ENCODE measurements at places on chromosomes 5 and 9. TPM values are rescaled to one million over a fixed set of nuclear protein-coding genes. Genes with fewer than 3 reads are reported as not detected.

The SPATA31D4 gene
- not detected for total RNA-seq

- DNase-seq = no peak
Measured at GRCh38 chr9:106583751-106584150, 279.2 kb upstream of the ZNF462 start.

The GABRA6 gene
- not detected for total RNA-seq

The LCN1 gene
- not detected for total RNA-seq

The SEC24A gene
- 29.3 TPM for total RNA-seq

DNA sequence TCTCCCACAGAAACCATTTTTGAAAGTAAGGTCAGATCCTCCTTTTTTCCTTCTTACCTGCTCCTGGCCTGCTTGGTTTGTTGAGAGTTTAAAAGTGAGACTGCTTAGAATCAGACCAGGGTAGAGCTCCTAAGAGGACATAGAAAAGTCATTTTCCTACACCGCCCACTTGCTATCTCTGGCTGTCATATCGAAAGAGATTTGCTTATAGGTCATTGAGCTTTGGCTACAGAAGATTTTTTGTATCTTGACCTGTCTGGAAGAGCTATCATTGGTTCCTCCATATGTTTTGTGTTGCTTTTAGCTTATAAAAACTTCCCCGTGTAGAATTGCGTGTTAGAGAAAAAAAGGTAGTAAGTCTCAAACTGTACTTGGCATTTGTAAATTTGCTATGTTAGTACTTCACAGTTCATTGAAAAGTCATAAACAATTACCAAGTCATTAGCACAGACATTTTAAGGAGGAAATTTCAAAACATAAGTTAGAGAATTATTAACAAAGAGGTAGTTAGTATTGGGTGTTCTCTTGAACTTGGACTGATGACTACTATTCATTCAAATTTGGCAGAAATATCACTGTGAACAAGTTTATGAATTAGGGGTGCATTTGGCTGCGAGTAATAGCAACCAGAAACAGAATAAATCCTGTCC is 96.6 kb downstream of the MAN2A1 start:
- DNase-seq = no peak

DNA sequence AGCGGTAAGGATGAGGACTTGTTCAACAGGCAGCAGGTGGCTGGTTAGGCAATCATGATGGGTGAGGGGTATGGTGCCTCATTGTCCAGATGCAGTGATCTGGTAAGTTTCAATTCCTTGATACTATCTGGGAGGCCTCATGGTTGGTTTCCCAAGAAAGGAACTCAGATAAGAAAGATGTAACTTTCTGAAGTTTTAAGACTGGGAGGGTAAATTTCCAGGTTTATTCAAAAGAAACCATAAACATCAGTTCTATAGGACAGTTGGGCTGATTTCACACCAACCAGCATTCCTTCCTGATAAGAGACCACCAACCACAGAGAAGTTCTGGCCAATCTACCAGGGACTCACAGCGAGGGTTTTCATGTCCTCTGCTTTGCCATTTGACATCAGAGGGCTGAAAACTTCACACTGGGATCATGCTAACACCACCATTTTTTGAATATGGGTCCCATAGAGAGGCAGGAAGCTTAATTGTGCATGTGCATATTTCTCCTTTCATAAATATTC is 773 bp upstream of the AGGF1 start:
- DNase-seq = no peak

GRCh38 chr5:103800741-103801495 is 238.3 kb upstream of the NUDT12 start:
- no peak for DNase-seq

The OR1Q1 gene
- not detected for total RNA-seq

DNA sequence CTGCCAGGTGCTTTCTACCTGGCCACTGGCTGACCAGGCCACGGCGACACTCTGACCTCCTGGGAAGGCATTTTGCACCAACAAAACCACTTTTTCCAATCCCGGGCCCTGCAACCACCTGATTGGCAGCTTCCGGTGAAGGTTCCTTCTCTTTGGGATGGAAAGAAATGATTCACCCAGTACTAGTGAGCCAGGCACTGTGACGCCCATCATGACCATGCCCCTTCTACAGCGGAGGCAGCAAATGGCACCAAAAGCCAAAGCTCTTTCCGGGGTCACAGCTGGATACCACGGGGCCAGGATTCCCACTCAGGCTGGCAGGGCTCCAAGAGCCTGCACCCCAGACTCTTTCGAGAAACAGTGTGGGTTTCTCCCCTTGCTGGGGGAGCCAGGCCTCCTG is 4.7 kb downstream of the NOTCH1 start:
- no peak for DNase-seq

DNA sequence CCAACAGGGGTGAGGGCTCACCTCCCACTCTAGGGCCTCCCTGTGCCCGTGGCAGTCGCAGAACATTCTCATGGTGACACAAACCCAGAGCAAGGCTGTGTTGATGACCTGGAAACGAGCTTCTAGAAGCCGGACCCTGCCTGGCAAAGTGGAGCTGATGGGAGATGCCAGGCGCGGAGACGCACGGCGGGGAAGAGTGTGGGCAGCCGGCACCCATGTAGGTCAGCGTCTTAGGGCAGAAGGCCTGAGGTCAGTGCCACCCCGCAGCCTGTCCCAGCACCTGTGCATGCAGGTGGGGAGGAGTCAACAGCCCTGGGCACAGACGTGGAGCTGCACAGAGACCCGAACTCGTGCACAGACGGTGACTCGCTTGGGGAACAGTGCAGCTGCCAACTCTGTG is 5.4 kb downstream of the SLC6A18 start:
- no peak for DNase-seq

The ADRB2 gene
- 6.7 TPM for total RNA-seq

DNA sequence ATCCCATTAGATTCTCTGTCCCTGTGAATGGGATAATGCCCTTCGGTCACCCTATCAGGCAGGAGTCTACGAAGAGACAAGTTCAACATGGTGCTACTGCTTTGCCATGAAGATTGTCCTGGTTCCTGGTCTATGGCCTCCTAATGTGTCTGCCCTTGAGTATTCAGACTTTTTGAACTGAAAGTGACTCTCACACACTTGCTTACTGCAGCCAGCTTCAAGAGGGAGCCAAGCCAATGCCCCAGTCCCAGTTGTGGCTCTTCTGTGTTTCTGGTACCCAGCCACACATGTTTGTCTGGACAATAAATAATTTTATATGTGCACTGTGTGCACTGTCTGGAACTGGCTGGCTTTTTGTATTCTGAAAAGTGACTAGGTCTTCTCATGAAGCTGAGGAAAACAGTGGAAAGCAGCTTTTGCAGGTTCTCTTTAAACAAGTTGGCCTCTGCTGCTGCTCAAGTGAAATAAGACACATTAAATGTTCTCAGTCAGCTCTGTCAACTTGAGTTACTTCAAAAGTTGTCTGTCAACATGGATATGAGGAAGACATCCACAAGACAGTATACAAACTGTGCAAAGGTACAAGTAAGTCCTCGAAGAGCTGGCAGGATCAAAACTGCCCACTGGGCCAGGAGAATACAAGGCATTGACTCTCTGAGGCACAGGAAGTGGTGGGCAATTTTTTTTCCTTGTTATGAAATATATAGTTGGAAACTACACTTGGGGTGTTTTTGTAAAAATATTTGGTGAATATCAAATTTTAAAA is 60.0 kb downstream of the ZNF608 start:
- no peak for DNase-seq

GRCh38 chr9:25678147-25678666 is at the start of gene TUSC1:
TSS of gene TUSC1 (minus strand) at chr9:25678444. CDS start at chr9:25678312, 132 bp downstream.
- no peak for DNase-seq

The NR5A1 gene
- total RNA-seq = not detected

DNA sequence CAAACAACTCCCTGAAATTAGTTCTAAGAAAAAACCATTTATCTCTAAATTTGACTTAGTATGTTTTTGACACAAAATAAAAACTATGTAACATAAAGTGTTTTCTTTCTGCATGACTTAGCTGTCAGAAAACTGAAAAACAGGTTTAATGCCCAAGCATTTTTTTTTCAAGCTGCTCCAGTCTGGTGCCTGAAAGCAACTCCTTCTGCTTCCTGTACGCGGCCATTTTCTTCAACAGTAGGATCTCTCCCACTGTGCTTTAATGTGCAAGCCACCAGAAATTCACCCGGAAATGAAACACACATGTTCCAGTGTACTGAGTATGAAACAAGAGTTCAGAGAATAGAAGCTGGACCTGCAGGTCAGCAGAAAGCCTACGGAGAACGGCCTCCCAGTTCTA is 161.2 kb downstream of the MED27 start:
- DNase-seq = no peak

The HTR1A gene
- not detected for total RNA-seq

DNA sequence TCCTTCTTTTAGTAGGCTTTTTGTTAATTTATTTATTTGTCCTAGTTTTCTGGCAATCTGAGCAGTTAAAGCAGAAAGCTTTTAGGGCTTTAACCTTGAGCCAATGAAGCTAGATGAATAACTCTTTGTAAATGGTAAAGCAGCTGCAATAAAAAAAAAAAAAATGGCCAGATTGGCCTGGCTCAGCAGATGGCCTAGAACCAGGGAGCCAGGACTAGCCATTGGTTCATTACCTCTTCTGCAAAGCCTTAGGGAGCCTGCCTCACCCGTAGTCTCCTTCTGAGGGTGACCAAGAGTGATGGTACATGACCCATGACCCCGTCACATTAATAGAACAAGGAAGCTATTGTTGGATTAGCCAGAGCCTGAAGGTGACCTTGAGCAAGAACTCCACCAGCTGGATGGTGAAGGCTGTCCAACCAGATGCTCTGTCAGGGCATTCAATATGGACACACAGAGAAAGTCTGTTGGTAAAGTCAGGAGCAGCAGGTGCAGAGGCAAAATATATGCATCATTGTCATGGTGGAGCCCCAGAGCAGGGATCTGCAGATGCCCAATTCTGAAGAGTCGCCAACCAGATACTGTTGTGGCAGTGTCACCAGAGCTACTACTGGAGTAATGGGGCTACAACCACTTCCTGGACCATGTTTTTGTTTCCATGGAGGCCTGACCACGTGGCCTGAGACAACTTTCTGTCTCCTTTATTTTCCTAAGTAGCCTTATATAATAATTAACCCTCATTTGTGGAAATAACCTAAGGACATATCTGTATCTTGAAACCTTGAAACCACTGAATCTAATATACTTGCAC is 100.7 kb downstream of the MTX3 start:
- DNase-seq = no peak

The TAF7 gene
- total RNA-seq = 74.3 TPM

GRCh38 chr9:22141908-22142307 is 132.8 kb upstream of the CDKN2B start:
- DNase-seq = no peak

The GAS1 gene
- 0.20 TPM for total RNA-seq

- no peak for DNase-seq
Measured at GRCh38 chr5:102523541-102524175, 24.9 kb upstream of the SLCO6A1 start.

DNA sequence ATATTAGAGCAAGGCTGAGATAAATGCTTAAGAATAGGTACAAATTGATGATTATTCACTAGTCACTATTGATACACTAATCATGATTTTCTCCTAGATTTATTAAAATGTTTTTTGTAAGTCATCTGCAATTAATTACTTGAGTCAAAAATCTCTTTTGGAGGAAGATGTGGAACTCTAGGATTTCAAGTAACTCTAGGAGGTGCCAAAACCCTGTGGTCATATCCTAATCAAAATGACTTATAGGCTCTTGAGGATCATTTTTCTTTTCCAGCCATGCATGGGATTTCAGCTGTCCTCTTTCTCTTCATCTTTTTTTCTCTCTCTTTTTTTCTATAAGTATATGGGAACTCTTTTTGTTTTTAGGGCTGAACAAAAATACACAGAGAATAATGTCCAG is 141.8 kb upstream of the CD180 start:
- DNase-seq = no peak

GRCh38 chr5:31021181-31021624 is 172.3 kb upstream of the CDH6 start:
- no peak for DNase-seq

GRCh38 chr9:95574866-95575553 is 58.2 kb upstream of the PTCH1 start:
- DNase-seq = no peak

DNA sequence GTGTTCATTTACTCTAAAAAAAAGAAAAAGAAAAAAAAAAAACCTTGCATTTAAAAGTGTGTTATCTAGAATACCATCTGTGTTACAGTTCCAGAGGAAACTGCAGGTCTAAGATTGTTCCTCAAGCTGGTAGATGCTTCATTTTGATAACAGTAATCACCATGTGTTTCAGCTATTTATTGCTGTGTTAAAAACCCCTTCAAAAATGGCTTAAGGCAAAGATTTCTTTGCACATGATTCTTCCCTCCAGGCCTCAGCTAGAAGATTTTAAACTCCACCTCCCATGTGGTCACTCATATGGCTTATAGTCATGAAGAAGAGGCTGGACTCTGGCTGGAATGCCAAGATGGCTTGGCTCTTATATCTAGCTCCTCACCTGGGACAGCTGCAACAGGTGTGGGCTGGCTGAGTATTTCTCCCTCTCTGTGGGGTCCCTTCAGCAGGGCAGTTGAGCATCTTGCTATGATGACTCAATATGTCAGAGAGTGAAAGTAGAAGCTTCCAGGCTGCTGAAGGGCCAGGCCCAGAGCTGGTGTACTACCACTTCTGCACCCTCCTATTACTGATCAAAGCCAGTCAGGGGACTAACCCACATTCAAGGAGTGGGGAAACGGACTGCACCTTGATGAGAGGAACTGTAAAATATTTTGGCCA is 920.4 kb upstream of the DMAC1 start:
- no peak for DNase-seq

- DNase-seq = no peak
Measured at GRCh38 chr5:157189223-157189622, 8.6 kb downstream of the ITK start.

The ADCY2 gene
- total RNA-seq = not detected

The HAPLN1 gene
- not detected for total RNA-seq

DNA sequence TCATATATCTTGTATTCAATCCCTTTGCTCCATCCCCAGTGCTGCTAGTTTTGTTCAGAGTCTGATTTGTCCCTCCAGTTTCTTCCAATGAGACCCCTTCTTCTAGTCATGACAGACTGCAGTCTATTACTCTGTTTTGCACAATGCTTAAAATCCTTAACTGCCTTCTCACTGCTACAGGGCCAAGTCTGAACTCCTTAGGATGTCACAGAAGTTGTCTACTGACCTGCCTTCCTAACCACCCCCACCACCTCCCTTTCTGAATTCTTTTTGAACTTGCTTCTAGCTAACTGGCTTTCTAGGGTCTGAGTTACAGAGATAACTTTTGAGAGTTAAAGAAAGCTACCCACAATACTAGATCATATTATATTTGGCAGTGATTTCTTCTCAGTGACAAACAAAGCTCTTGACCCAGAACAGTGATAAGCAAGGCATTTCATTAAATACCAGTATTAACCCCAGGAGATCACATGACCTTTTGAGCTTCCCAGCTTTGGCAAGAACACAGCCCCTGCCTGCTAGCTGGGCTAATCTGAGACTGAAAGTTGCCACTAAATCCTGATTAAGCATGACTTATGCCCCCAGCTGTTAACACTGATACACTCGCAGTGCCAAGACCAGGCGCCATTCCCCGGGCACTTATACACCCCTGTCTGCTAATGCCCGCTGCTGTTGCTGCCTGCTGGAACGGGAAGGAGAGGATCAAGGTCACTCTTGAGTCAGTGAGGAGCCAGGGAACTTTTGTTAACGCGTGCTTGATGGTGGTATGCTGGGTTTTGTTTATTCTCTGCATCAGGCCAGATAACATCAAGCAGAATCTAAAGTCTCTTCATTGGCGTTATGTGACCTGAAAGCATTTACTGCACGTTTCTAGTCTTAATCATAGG is 36.4 kb upstream of the ADAMTSL1 start:
- no peak for DNase-seq

The SLC25A2 gene
- 0.50 TPM for total RNA-seq

The ZFP2 gene
- not detected for total RNA-seq

The KIF24 gene
- total RNA-seq = 8.6 TPM

- DNase-seq = no peak
Measured at GRCh38 chr9:108913391-108913790, 20.5 kb downstream of the ELP1 start.

The RNF180 gene
- total RNA-seq = not detected

The NIPSNAP3A gene
- 17.1 TPM for total RNA-seq
